Cerebellum (tissue), 4 donors: ENCODE measurements at places on chromosomes 2 and 18. TPM values are rescaled to one million over a fixed set of nuclear protein-coding genes. Genes with fewer than 3 reads are reported as not detected.

Gene NTSR2
- total RNA-seq = 1.7 TPM

Gene PSMA8
- not detected for total RNA-seq

Gene CCDC85A
- total RNA-seq = 25.3 TPM

Gene ZNF385B
- 10.5 TPM for total RNA-seq

Gene FOXD4L1
- total RNA-seq = 0.27 TPM

Gene ATP5F1A
- total RNA-seq = 441 TPM

Gene TMEM200C
- 11.7 TPM for total RNA-seq

Gene CROCC2
- not detected for total RNA-seq

Gene ONECUT2
- total RNA-seq = 9.9 TPM

Gene CRYBA2
- not detected for total RNA-seq

Gene REG1B
- total RNA-seq = not detected

GRCh38 chr2:52597346-52597745 lies 1170.3 kb upstream of the CHAC2 start:
- no peak for DNase-seq

- DNase-seq = no peak
Observed at GRCh38 chr2:69089998-69090397, 77.0 kb downstream of the ANTXR1 start.

- DNase-seq = no peak
Observed at GRCh38 chr18:34709750-34710441, at the start of gene DTNA. Gene DTNA, plus strand, starts transcription at chr18:34710298. Its CDS starts 45,679 bp downstream, at chr18:34755977.

DNA sequence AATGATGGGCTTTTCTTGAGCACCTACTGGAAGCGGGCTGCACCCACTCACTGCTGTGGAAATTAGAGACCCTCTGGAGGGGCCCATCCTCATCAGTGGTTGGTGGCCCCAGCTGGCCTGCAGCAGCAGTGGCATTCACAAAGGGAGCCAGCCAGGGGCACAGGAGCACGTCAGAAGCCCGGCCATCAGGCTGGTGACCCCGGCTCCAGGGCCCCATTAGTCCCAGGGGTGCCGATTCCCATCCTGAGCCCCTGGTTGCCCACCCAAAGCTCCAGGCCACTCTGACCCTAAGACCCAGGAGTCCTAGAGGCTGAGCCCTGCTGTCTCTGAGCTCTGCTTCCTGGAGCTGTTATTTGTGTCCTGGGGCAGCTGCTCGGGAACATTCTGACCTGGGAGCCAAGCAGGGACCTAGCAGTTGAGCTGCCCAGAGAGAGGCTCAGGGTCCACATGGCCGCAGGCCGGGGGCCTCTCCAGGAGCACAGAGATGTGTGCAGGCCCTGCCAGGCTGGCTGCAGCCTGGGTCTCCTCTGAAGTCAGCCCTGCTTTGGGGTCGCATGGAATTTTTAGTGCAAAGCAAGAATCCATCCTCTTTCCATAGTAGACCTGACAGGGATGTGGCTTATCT lies 207.2 kb downstream of the KLHL29 start:
- DNase-seq = no peak

DNA sequence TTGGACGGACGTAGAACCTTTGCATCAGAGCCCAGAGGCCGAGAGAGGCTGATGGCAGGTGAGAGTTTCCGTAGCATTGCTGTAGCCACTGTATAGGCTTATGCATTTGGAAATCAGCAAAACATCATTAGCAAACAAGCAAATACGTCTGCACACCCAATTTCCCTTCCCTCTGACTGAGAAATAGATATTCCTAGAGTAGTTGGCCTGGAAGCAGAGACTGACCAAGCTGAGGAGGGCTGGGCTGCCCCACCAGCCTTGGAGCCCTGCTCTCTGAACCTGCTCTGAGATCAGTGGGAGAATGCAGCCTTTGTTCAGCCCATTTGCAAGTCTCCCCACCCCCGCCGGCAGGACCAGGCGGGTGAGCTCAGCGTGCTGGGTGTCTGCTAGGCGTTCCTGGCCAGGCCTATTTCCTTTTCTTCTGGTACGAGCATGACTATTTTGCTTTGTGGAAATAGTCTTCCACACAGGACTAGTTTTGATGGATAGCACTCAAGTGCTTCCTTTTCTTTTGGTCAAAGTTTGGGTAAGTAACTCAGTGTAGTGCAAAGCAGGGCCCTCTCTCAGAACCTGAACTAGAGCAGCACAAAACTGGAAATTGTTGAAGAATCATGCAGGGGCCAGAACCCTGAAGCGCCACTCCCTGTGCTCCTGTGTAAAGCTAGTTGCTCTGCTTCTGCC lies 21.9 kb upstream of the RNF149 start:
- no peak for DNase-seq

DNA sequence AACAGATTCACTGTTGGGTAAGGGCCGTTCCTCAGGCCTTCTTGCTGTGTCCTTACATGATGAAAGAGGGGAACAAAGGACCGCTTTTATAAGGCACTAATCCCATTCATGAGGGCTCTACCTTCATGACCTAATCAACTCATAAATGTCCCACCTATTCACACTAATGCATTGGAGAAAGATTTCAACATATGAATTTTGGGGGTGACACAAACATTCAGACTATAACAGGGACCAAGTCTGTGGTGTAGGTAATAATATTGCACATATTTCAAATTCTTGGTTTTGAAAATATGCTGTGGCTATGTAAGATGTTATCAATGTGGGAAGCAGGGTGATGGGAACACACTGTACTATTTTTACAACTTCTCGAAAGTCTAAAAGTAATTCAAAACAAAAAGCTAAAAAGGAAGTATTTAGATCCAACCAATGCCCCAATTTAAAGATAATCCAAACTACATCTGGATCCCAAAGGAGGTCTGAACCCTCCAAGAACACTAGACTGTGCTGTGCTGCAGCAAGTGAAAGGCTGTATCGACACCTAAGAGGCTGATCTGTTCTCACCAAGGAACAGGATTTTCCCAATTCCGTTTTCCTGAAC lies 82.4 kb upstream of the TGIF1 start:
- DNase-seq = no peak

GRCh38 chr2:54768772-54769428 lies 45.4 kb downstream of the EML6 start:
- no peak for DNase-seq

DNA sequence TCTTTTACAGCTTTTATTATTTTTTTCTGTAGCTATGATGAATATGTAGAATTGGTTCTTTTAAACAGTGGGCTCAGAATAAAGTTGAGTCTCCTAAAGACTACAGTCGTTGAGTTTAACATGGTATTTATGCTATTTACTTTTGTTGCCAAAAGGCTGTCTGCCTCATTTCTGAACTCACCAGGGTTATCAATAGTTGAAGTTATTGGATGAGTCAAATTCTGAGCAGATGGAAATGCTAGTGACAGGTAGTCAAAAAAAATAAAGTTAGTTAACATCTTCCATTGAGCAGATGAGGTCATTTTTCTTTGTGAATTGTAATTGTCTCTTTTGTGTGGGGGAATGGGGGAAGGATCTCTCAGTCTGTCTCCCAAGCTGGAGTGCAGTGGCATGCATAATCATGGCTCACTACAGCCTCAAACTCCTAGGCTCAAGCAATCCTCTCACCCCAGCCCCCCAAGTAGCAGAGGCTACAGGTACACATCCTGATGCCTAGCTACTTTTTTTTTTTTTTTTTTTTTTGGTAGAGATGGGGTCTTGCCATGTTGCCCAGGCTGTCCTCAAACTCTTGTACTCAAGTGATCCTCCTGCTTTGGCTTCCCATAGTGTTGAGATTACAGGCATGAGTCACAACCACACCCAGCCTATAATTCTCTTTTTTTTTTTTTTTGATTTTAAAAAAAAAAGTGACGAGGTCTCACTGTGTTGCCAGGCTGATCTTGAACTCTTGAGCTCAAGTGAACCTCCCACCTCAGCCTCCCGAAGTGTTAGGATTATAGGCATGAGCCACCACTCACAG lies 8.9 kb downstream of the PAPOLG start:
- no peak for DNase-seq

- no peak for DNase-seq
Observed at GRCh38 chr2:84811839-84812431, 68.9 kb downstream of the TRABD2A start.

DNA sequence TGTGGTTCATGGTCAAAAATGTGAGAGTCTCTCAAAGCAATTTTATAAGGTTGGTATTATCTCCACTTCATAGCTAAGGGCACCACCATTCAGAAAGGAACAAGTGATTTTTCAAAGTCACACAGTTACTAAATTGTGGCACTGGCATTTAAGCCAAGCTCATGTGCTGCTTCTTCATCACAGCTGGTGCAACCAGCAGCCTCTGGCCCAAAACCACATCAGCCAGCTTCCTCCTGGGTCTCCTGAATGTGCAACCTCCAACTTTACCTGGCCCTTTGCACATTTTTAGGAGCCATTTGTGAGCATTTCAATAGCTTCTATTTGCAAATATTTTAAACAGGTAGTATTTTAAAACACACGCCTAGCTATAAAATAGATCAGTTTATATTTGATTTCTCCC lies 293.7 kb downstream of the BCL11A start:
- DNase-seq = no peak

DNA sequence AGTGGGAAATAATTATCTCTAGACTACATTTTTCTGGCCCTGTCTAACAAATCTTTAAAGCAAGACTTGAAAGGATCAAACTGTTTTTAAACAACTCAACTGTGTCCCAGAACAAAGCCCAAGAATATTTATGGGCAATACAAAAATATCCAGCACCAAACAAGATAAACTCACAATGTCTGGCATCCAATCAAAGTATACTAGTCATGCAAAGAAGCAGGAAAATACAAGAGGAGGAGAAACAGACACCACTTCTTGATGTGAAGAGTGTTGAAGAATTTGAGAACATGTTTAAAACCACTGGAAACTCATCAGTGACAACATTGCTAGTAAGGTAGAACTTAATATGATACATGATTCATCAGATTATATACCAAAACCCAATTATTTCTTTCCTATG lies 66.1 kb upstream of the CDC42EP3 start:
- DNase-seq = no peak

DNA sequence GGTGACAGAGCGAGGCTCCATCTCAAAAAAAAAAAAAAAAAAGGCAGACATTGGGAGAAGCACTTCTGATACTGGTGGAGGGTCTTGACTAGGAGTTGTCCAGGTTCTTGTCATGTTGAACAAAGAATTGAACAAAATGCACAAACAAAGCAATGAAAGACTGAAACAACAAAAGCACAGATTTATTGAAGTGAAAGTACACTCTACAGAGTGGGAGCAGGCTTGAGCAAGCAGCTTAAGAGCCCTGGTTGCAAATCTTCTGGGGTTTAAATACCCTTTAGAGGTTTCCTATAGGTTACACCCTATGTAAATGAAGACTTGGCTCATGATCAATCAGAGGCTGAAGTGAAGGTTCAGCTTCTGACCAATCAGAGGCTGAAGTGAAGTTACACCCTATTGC lies 6.4 kb upstream of the SS18 start:
- DNase-seq = no peak

- DNase-seq = no peak
Observed at GRCh38 chr2:235577404-235578330, 83.8 kb downstream of the AGAP1 start.

GRCh38 chr2:159551806-159552205 lies 64.5 kb downstream of the BAZ2B start:
- no peak for DNase-seq

GRCh38 chr2:112688086-112688880 lies 32.5 kb upstream of the NT5DC4 start:
- no peak for DNase-seq

DNA sequence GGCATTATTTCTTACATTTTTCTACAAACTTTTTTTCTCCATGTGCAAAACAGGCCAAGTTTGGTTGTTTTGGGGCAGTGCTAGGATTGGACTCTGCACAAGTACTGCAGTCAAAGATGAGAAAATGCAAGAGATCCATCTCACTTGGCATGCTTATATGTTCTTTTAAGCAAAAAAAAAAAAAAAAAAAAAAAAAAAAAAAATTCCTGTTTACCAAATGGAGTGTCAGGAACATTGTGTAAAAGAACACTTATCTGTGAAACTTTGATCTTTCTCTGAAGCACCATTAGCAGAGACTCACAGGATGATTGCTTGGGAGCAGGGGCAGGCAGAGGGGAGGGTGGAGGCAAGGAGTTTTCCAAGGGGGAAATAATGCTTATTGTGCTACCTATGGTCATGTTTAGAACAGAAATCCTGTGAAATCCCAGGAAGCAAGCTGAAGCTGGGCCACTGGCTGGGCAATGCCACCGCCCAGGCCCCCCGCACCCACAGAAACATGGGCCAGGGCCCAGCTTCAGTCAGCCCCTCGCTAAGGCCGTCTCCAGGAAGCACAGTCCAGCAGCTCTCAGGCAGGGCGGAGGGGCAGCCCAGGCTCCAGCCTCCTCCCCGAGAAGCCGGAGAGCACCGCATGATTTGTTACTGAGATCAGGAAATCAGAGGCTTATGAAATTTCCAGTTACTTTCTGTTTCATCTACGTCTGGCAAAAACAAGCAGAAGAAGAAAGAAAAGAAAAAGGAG lies 229.4 kb downstream of the ZNF516 start:
- no peak for DNase-seq

GRCh38 chr2:187566712-187567111 lies 12.5 kb upstream of the TFPI start:
- no peak for DNase-seq

GRCh38 chr2:47259829-47260228 lies 104.7 kb upstream of the STPG4 start:
- no peak for DNase-seq

DNA sequence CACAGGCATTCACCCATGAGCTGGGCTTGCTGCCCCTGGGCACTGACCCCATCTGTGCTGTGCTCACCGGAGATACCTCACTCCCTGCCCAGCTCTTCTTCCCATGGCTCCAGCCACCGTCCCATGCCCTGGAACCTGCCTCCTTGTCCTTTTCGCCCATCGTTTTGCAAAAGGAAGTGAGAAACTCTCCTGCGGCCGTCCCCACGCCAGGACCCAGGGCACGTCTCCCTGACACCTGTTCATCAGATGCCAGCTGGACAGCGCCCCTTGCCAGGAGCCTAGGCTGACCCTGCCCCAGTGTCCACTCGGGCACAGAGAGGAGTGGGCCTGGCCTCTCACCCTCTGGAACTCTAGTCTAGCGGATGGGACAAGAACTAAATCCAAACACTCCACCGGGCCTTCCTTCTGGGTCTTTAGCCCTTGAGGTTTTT lies 238.6 kb downstream of the SEPTIN10 start:
- no peak for DNase-seq

DNA sequence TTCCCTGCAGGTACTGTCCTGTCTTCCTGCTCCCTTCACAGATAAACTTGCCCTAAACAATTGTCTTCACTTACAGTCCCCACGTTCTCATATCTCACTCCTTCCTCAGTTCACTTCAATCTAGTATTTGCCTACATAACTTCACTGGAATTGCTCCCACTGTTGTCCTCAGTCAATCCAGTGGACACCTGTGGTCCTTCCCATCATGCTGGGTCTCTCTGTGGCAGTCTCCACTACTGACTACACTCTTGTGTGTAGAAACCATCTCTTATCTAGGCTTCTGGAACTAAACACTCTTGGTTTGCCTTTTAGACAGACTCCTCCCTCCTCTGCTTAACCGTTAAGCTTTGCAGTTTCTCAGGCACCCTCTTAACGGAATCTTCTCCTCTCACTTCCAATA lies 58.8 kb downstream of the COPS8 start:
- DNase-seq = no peak
